Activated CD4-positive, alpha-beta T cell treated with anti-CD3 and anti-CD28 coated beads for 36 hours (primary cell): ENCODE measurements at places on chromosomes 5 and 9. TPM values are rescaled to one million over a fixed set of nuclear protein-coding genes. Genes with fewer than 3 reads are reported as not detected.

Gene PCDHA9
- total RNA-seq, result not detected

DNA sequence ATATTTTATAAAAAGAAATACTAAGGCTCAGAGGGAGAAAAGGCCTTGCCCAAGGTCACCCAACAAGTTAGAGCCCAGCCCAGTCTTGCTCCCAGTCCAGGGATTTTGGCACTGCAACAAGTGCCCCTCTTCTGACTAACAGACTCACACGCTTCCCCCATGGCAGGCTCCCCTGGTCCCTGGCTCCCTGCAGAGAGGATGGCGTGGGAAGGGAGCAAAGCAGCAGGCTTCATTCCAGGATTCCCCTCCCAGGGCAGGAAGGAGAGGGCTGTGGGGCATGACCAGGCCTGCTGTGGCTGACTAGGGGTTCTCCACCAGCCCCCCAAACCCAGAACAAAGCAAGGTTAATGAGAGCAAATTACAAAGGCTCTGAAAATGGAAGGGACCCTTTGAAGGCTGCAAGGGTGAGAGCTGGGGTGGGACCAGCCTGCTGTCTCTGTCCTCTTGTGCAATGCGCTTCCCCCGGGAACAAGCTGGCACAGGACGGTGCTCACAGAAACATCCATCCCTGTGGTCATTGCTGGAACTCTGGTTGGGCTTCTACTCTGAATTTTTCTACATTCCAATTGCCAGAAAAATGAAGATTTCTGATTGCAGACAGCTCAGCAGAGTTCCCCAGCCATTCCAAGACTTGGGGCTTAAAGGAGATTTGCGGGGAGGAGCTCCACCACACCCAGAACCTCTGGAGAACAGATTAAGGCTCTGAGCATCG lies 37.1 kb upstream of the FAT2 start:
- no peak overlapping the region for H3K27ac ChIP-seq
- no peaks in the 10 kb centered on the region for H3K4me1 ChIP-seq
- H3K36me3 ChIP-seq, result no peaks in the 10 kb centered on the region
- H3K4me3 ChIP-seq, result no peak overlapping the region
- H3K27me3 ChIP-seq, result peaks cover 2% of the 10 kb centered on the region

GRCh38 chr9:77965445-77966123 lies 66.0 kb downstream of the GNAQ start:
- no peak overlapping the region for H3K4me3 ChIP-seq
- H3K36me3 ChIP-seq, result peaks cover 4% of the 10 kb centered on the region
- H3K4me1 ChIP-seq, result peaks cover 48% of the 10 kb centered on the region
- H3K27me3 ChIP-seq, result no peaks in the 10 kb centered on the region

- H3K27me3 ChIP-seq, result no peaks in the 10 kb centered on the region
- DNase-seq, result no peak
- H3K36me3 ChIP-seq, result no peaks in the 10 kb centered on the region
- no peak overlapping the region for H3K27ac ChIP-seq
- no peaks in the 10 kb centered on the region for H3K4me1 ChIP-seq
Observed at GRCh38 chr5:142179776-142180387, 71.3 kb downstream of the NDFIP1 start.

- no peaks in the 10 kb centered on the region for H3K27me3 ChIP-seq
- DNase-seq, result no peak
- no peaks in the 10 kb centered on the region for H3K36me3 ChIP-seq
- no peak overlapping the region for H3K4me3 ChIP-seq
- no peak overlapping the region for H3K27ac ChIP-seq
Observed at GRCh38 chr5:165055476-165055875, 1550.1 kb downstream of the MAT2B start.

GRCh38 chr5:56686337-56687195 lies 128.8 kb upstream of the MAP3K1 start:
- no peak overlapping the region for H3K27ac ChIP-seq
- no peak for DNase-seq
- no peak overlapping the region for H3K4me3 ChIP-seq
- peaks cover 69% of the 10 kb centered on the region for H3K4me1 ChIP-seq

DNA sequence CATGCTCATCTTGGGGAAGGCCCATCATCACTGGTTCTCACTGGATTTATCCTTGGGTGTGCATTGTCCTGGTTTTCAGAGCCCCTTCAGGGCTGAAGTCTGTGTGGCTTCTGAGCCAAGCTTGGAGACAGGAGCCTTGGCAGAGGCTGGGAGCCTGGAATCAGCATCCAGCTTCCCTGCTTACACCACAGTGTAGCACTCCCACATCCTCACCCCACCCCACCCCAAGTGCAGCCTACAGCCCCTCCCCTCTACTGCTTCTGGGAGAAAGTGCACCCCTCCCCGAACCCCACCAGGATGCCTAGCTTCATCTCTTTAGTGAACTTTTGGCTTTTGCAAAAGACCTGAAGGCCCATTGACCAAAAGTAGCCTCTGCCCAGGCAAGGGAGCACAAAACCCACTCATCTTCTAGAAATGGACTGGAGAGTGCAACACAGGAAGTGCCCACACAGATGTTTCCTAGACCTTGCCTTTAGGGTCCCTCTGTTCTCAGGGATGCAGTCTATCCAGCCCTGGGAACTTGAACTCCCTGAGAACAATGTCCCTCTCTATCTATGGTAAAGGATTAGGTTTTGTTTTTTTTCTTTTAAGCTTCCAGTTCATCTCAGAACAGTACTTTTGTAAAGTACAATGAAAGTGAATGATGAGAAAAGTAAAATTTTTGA lies 189.7 kb downstream of the PALM2AKAP2 start:
- peaks cover 78% of the 10 kb centered on the region for H3K4me1 ChIP-seq
- peak overlapping the region; percentile 87 for H3K27ac ChIP-seq
- no peak for DNase-seq
- no peak overlapping the region for H3K4me3 ChIP-seq
- peaks cover 3% of the 10 kb centered on the region for H3K36me3 ChIP-seq
